Myocyte (in vitro differentiated cells): ENCODE measurements at places on chromosomes 6 and 20.

GRCh38 chr6:113120224-113120581, 736.9 kb upstream of the MARCKS start:
- peak; percentile 70 for DNase-seq

DNA sequence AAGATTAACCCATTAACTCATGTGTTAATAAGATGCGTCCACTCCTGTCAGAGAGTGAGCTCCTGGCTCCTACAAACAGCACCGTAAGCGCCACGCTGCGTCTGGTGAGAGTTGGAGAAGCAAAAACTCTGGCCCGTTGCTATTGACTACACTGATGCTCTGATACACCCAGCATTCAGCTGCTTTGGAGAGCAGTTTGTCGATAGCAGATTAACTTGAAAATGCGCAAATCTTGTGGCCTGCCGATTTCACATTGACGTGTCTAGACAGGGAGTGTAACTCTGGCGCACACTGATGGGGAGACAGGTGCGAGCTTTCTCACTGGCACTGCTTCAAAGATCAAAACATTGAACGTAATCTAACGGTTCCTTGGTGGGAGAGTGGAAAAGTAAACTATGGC, 151.7 kb upstream of the RPS6KA2 start:
- DNase-seq: no peak

DNA sequence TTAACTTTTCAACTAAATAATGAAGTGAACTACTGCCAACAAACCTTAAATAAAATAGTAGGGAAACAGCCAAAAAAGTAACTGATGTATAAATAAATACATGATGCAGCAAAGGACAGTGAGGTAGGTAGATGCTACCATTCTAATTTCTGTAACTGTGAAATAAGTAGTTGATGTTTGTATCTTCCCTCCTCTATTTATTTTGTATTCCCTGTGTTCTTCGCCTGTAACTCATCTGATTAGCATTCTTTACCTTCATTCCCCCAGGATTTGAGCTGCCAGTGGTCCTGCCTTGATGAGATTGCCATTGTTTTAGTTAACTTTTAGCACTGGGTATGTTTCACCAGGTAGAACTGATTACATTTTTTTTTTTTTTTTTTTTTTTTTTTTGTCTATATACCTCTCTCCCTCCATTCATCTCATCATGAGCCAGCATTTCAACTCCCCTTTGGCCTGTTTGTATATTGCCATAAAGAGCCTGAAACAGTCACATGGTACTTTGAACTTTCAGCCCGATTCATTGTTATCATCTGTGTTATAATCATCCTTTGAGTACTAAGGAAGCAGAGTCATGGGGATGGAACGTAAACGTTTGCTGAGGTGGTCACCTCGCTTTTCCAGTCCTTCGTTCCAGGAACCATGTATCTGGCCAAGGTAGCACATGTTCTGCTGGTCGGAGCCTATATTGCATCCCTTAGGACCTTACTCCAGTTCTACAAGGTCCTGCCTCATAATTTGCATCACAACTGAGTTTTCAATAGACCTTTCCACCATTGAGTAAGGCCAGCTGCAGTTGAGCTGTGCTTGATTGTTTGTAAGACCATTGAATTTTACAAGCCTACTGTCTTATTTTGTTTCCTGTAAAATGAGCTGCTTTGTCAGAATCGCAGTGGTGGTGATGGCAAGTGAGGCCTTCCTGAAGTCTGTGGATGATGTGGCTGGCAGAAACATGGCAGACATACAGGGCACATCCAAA, 107.6 kb downstream of the JAG1 start:
- DNase-seq: no peak

GRCh38 chr20:5067877-5068645, 51.7 kb downstream of the PCNA start:
- DNase-seq: no peak

DNA sequence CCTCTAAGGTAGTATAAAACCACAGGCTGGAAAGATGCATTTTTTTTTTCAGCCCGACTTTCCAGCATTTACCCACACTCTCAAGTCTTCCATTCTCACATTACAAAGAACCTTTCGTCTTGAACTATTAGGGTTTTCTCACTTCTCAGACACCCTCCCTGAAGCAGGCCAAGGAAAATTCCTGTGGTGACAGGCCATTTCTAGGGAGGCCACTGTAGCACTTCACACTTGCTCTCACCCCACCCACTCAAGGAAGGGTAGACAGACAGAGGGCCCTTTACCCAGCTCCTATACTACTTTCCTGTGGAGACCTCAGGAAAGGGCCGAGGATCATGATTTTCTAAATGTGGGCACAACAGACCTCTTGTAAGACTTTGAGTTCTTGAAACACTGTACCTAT, 27.7 kb downstream of the KCNS1 start:
- no peak for DNase-seq

DNA sequence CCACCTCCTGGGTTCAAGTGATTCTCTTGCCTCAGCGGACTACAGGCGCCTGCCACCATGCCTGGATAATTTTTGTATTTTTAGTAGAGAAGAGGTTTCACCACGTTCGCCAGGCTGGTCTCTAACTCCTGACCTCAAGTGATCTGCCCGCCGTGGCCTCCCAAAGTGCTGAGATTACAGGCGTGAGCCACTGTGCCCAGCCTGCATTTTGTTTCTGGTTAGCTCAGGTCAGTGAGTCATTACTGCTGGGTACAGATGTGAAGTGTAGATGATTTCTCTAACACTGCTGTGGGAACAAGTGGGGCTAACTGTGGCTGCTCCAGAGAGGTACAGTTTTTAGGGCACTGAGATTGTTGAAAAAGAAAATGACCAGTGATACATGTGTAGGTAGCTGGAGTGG, 188.6 kb downstream of the PRL start:
- DNase-seq: peak; percentile 74

DNA sequence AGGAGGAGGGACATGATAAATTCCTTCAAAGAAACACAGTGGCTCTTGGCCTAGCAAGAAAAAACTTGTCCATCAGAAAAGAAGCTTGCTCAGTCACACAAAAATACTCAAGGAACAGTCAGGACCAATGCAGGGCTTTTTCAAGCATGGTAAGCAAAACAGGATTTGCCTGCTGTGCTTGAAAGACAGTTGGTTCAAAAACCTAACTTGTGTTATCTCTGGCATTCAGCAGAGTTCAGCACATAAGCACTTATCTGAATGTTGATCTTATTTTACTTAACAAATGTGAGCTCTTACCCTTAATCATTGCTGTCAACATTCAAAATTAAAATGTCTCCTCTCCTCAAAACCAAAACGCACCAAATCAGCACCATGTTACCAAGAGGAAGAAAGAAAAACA, 38.3 kb downstream of the ATG5 start:
- DNase-seq: no peak

- peak; percentile 5 for DNase-seq
These were observed 268.5 kb upstream of the EXOC2 start for GRCh38 chr6:961407-961960.

GRCh38 chr20:61604549-61604948, 352.5 kb downstream of the CDH4 start:
- DNase-seq: no peak
